Activated CD4-positive, alpha-beta T cell treated with anti-CD3 and anti-CD28 coated beads for 36 hours (primary cell): ENCODE measurements at places on chromosomes 1 and 21. TPM values are rescaled to one million over a fixed set of nuclear protein-coding genes. Genes with fewer than 3 reads are reported as not detected.

GRCh38 chr1:152878042-152878441 is at the start of gene SMCP:
Gene SMCP (plus strand): TSS chr1:152878322. CDS start chr1:152884423, 6,101 bp downstream.
- H3K4me3 ChIP-seq = no peak within 1 kb of the TSS
- peak; percentile 73 for DNase-seq
- H3K27ac ChIP-seq = no peak within 1 kb of the TSS
- H3K4me1 ChIP-seq = no peaks in the 10 kb centered on the region
- H3K36me3 ChIP-seq = no peaks in the 10 kb centered on the region
- peaks cover 12% of the 10 kb centered on the region for H3K27me3 ChIP-seq

GRCh38 chr1:5622412-5622811 is 369.8 kb downstream of the NPHP4 start:
- no peak for DNase-seq
- H3K27me3 ChIP-seq = peaks cover 19% of the 10 kb centered on the region
- no peak overlapping the region for H3K4me3 ChIP-seq
- H3K36me3 ChIP-seq = no peaks in the 10 kb centered on the region
- H3K4me1 ChIP-seq = no peaks in the 10 kb centered on the region
- no peak overlapping the region for H3K27ac ChIP-seq

GRCh38 chr1:150674881-150675280 is 22.1 kb downstream of the GOLPH3L start:
- peaks cover 8% of the 10 kb centered on the region for H3K36me3 ChIP-seq
- no peak for DNase-seq
- H3K27ac ChIP-seq = no peak overlapping the region
- H3K27me3 ChIP-seq = no peaks in the 10 kb centered on the region

DNA sequence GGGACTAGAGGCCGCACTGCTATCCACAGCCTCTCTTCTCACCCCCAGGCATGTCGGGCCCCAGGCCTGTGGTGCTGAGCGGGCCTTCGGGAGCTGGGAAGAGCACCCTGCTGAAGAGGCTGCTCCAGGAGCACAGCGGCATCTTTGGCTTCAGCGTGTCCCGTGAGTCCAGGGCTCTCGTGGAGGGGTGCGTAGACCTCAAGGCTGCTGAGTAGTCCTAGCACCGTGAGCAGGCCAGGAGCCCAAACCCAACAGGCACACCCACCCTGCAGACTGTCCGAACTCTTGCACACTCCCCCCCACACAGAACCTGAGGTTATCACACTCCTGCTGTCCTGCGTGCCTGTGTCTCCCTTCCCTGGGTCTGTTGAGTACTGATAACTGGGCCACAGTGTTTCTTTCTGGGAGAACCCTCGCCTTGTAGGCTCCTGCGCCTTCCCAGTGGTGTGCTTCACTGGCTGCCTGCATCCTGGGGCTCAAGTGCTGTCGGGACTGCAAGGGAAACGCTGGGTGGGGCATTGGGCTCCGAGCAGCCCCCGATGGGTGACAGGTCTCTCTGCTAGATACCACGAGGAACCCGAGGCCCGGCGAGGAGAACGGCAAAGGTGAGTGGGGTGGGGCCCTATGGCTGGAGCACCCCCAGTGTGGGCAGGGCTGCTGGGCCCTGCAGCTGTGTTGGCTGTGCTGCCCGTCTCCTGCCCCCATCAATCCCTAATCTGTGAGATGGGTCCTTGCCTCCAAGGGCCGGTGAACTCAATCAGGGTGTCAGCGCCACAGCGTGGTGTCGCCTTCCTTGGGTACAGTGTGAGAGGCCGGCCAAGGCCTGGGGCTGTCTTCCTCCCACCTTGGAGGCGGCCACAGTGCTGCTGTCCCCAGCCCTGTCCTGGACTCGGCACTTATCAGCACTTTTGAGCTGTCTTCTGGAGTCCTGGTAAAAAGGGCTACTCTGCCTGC is 4.0 kb upstream of the GJC2 start:
- H3K4me1 ChIP-seq = peaks cover 24% of the 10 kb centered on the region
- no peak overlapping the region for H3K27ac ChIP-seq
- no peak for DNase-seq
- H3K27me3 ChIP-seq = no peaks in the 10 kb centered on the region

- H3K4me3 ChIP-seq = no peak overlapping the region
- peaks cover 4% of the 10 kb centered on the region for H3K27me3 ChIP-seq
- H3K27ac ChIP-seq = peak overlapping the region; percentile 27
- DNase-seq = no peak
- peaks cover 7% of the 10 kb centered on the region for H3K4me1 ChIP-seq
Observed at GRCh38 chr1:94022471-94023189, 98.3 kb downstream of the ABCA4 start.

DNA sequence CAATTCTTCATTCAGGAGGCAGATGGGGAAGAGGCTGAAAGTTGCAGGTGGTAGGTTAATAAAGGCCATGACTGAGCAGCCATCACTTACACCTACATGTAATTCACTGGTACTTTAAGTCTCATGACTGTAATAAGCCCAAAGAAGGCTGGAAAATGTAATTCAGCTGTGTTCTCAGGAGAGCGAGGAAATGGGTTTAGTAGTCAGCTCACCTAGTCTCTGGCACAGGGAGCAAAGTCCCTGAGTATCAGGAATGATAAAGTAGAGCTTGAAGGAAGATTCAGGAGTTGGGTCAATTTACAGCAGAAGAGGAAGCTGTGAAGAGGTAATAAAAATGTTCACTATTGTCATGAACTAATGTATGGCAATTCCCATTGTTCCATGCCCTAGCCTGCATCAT is 393.4 kb upstream of the KAZN start:
- peaks cover 6% of the 10 kb centered on the region for H3K27me3 ChIP-seq
- no peaks in the 10 kb centered on the region for H3K4me1 ChIP-seq
- H3K36me3 ChIP-seq = no peaks in the 10 kb centered on the region
- no peak for DNase-seq
- no peak overlapping the region for H3K4me3 ChIP-seq

DNA sequence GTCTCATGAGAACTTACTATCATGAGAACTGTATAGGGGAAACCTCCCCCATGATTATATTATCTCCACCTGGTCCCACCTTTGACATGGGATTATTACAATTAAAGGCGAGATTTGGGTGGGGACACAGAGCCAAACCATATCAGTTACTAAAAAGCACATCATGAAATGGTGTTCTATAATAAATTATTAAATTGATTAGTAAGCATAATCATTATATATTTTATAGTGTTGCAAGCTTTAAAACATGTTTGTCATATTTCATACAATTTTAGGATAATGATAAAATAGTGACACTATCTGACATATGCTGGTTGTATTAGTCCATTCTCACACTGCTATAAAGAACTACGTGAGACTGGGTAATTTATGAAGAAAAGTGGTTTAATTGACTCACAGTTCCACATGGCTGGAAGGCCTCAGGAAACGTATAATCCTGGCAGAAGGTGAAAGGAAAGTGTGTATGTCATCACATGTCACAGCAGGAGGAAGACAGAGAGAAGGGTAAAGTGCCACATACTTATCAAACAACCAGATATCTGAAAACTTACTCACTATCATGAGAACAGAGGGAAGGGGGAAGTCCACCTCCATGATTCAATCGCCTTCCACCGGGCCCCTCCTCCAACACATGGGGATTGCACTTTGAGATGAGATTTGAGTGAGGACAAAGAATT is 539.2 kb upstream of the OLFM3 start:
- no peaks in the 10 kb centered on the region for H3K36me3 ChIP-seq
- DNase-seq = no peak
- H3K27ac ChIP-seq = no peak overlapping the region
- H3K4me1 ChIP-seq = no peaks in the 10 kb centered on the region

DNA sequence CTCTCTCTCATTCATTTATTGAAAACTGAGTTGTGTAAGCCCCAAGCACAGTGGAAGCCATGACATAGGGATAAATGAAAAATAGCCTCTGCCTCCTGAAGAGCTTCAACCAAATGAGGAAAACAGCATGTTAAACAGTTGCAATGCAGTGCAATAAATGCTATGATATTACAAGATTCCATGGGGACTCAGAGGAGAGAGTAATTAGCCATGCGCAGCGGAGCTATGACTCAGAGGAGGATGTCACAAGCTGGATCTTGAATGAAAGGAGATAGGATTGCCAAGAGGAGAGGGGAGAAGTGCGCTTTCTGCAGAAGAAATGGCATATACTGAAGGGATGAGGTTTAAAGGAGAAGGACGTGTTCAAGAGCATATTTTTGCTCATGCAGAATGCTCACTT is 231.3 kb upstream of the PLXNA2 start:
- DNase-seq = no peak
- no peak overlapping the region for H3K4me3 ChIP-seq
- no peak overlapping the region for H3K27ac ChIP-seq
- peaks cover 11% of the 10 kb centered on the region for H3K27me3 ChIP-seq
- no peaks in the 10 kb centered on the region for H3K4me1 ChIP-seq
- H3K36me3 ChIP-seq = no peaks in the 10 kb centered on the region

GRCh38 chr1:32759997-32760623 is 57.0 kb downstream of the YARS1 start:
- peaks cover 26% of the 10 kb centered on the region for H3K4me1 ChIP-seq
- no peak overlapping the region for H3K4me3 ChIP-seq
- H3K36me3 ChIP-seq = no peaks in the 10 kb centered on the region
- no peaks in the 10 kb centered on the region for H3K27me3 ChIP-seq
- DNase-seq = no peak

DNA sequence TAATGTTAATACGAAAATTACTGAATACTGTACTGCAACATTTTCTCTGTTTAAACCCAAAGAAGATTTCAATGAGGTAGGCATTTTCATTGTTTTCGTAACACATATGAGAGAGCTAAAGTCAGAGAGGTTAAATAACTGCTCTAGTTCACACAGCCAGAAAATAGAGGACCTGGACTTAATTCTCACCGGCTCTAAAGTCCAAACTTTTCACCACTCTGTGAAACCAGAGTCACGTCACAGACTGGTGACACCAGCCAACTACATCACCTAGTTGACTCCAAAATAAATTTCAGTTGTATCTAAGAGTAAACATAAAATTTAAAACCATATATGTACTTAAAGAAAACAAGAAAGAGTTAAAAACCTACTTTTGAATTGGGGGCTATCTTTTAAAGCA is 146.7 kb downstream of the FCRL5 start:
- no peak overlapping the region for H3K4me3 ChIP-seq
- no peak overlapping the region for H3K27ac ChIP-seq
- DNase-seq = no peak
- no peaks in the 10 kb centered on the region for H3K36me3 ChIP-seq

DNA sequence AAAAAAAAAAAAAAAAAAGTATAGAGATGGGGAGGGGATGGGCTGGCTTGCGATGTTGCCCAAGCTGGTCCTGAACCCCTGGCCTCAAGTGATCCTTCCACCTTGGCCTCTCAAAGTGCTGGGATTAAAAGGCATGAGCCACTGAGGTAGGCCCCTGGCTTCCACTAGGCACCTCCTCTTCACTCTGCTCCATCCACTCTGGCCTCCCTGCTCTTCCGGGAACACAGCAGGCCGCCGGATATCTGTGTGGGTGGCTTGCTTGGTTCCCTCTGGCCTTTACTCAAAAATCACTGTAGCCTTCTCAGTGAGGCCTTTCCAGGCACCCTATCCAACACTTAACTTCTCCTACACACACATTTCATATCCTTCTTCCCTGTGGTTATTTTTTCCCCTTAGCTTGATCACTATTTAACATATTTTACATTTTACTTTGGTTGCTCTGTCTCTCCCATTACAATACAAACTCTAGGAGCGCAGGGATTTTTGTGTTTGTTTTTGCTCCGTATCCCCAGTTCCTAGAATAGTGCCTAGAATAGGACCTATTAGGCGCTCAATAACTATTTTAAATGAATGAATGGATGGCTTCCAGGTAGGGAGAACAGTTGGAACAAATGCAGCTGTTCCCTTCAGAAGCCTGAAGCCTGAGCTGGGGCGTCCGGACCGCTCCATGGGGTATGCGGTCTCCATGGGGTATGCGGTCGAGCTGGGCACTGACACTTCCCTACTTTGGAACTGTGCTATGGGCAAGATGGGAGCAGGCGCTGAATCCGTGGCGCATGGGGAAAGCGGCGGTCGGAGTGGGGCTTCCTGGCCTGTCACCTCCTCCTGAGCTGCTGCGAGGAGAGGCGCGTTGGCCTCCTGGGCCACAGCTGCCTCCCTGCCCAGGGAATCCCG is 46.7 kb downstream of the H3-3A start:
- peak overlapping the region; percentile 81 for H3K4me3 ChIP-seq
- peak overlapping the region; percentile 59 for H3K27ac ChIP-seq
- no peak for DNase-seq
- H3K36me3 ChIP-seq = no peaks in the 10 kb centered on the region
- H3K4me1 ChIP-seq = peaks cover 9% of the 10 kb centered on the region

DNA sequence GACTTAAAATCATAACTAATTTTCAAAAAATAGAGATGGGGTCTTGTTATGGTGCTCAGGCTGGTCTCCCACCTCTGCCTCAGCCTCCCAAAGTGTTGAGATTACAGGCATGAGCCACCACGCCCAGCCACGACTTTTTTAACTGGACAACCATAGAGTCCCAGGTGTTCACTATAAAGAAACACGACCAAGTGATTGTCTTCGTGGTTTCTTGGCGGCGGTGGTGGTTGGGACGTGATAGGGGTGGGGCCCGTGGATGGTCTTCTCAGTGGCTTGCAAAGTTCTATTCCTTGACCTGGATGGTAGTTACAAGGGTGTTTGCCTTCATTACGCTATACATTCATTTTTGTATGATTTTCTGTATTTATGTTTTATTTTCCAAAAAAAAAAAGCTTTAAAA is 34.6 kb upstream of the COX20 start:
- no peak overlapping the region for H3K27ac ChIP-seq
- no peak overlapping the region for H3K4me3 ChIP-seq
- DNase-seq = no peak
- H3K27me3 ChIP-seq = no peaks in the 10 kb centered on the region
- H3K36me3 ChIP-seq = no peaks in the 10 kb centered on the region
- H3K4me1 ChIP-seq = peaks cover 2% of the 10 kb centered on the region

DNA sequence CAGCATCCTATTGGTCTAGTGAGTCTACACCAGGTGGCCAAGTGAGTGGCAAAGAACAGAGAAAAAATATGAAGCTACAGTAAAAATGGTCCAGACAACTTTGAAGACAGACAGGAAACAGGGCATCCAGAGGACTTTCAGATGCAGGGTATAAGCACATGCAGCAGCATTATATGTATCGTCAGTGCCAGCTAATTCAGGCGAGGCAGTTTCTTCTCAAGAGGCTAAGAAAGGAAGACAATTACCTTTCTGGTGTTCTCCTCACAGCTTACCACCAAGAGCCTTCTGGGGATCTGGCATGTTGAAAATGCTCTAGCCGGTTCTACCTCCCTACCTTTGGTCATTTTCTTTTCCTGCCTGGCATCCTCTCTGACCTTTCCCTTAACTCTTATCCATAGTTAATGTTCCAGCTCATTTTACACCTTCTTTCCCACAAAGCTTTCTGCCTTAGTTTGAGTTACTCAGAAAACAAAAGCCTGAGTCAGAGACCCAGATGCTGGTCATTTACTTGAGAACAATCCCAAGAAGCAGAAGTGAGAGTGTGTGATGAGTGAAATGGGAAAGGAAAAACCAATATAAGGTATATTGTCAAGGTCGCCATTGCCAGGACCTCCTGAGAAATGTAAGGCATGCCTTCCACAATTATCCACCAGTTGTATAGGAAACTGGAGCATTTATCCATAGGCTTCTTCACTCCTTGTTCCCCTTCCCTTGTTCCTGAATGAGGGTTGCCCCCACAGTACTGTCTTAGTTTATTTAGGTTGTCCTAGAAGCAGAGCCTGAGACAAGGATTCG is 444.1 kb downstream of the PLPP3 start:
- H3K4me3 ChIP-seq = no peak overlapping the region
- no peaks in the 10 kb centered on the region for H3K36me3 ChIP-seq
- no peaks in the 10 kb centered on the region for H3K27me3 ChIP-seq
- H3K27ac ChIP-seq = no peak overlapping the region
- no peak for DNase-seq
- H3K4me1 ChIP-seq = peaks cover 4% of the 10 kb centered on the region

SLFNL1 gene
- 0.14 TPM for total RNA-seq

FTCD gene
- 0.16 TPM for total RNA-seq

AIRE gene
- not detected for total RNA-seq
